Activated T-cell treated with anti-CD3 and anti-CD28 coated beads, Interleukin-2, amount 50 U/mL, for 4 hours (primary cell): ENCODE measurements at places on chromosomes 5 and 9.

GRCh38 chr5:172635038-172635437 is 6.0 kb upstream of the NEURL1B start:
- DNase-seq, result no peak

GRCh38 chr5:39713250-39713916 is 288.6 kb upstream of the DAB2 start:
- DNase-seq, result no peak

GRCh38 chr5:54520940-54521339 is 3.4 kb downstream of the SNX18 start:
- no peak for DNase-seq

DNA sequence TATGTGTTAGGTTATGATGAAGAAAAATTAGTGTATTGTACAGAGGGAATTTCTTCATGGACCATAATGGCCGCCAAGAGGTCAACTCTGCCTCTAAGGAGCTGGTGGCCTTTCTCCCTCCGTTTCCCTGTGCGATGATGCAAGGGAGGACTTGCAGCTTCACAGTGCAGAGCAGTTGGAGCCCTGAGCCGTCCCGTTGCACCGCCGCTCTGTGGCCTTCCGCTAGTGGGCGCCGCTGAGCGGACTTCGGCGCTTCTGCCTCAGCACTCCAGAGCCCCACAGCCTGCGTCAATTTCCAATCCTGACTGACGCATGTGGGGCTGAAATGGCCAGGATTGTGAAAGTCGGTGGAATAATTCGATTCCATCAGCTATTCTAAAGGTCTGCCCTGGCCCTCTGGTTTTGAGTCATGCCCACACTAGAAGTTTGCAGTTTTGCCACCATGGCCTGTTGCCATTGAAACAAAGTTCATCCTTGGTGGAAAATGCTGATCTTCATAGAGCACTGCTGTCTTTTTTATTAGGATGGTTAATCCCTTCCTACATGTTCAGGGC is 22.7 kb upstream of the LECT2 start:
- no peak for DNase-seq

DNA sequence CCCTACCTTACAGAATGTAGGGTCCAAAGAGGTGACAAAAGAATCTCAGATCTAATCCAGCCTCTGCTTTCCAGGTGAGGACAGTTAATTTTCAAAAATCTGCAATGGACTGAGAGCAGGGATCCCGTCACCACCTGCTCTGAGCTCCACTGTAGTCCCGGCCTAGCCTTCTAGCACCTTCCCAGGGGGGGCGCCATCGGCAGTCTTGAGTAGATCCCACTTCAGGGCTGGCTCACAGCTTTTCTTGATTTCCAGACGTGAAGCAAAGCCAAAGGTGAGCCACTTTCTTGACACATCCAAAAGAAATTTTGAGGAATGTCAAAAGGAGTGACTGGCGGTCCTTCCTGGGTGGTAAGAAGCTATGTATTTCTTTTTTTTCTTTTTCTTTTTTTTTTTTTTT is 114.1 kb downstream of the SYK start:
- no peak for DNase-seq
